K562 (cell line): ENCODE measurements at places on chromosomes 1 and 21.

GRCh38 chr1:114164840-114165543 lies 11.3 kb upstream of the SYT6 start:
- no peak for DNase-seq

DNA sequence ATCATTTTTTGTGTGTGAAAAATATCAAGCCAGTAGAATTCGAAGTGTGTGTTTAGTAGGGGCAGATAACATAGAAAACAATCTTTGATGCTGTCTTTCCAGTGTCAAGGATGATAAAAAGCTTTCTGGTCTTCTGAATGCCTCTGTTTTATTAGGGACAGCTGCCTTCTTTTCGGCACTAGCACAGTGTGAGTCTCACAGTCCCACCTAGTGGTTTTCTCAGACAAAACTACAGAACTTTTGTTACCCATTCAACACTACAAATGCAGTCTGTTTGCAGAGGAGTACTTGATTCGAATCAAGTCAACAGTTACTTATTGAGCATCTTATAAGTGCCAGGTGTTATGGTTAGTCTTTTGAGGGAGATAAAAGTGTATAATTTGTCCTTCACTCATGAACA lies 30.6 kb upstream of the MCOLN3 start:
- no peak for DNase-seq

DNA sequence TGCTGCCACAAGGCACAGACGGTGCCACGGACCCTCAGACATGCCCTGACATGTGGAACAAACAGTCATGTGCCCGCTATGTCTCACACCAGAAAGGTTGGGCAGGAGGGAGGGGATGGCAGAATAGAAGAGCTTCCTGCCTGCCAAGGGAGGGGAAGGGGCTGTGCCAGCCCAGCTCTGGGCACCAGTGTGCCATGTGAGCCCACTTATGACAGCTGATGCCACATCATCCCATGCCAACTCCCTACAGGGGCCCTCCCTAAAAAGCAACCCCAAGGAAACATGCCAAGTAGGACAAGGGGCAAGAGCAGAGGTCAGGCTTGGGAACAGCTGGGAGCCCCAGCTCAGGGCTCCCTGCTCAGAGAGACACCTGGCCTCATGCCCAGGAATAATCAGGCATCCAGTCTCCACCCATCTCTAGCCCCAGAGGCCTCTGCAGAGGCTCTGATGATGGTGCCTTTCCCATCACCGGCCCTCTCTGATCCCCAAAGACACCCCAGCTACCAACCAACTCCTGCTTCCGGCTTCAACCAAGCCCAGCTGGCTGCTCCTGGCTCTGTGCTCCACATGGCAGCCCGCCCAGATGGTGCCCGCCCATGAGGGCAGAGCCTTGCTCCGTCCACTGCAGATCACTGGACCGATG lies 10.3 kb downstream of the ADGRB2 start:
- DNase-seq = no peak

DNA sequence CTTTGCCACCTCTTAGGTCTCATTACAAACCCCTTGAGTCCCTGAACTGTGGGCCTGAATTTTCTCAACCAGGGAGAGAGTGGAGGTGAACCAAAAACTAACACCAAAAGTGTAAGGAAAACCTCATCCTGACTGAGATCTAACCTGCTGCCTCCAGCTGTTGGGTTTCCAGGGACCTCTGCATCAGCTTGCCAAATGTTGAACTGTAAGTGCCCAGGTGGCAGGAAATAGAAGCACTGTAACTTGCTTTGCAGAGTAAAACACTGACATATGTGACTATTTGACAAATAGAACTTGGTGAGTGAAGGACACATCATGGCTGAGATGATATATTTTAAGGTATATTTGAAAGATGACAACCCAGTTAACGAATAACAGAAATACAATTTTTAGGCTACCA lies 48.4 kb upstream of the NR5A2 start:
- DNase-seq = no peak

GRCh38 chr1:157091668-157092273 lies 7.8 kb downstream of the ETV3L start:
- DNase-seq = no peak

GRCh38 chr1:42172381-42173133 lies 8.0 kb upstream of the GUCA2A start:
- no peak for DNase-seq

- no peak for DNase-seq
Observed at GRCh38 chr1:48103495-48103894, 106.3 kb upstream of the TRABD2B start.

GRCh38 chr1:22712502-22713271 lies 2.0 kb downstream of the EPHB2 start:
- DNase-seq = no peak

DNA sequence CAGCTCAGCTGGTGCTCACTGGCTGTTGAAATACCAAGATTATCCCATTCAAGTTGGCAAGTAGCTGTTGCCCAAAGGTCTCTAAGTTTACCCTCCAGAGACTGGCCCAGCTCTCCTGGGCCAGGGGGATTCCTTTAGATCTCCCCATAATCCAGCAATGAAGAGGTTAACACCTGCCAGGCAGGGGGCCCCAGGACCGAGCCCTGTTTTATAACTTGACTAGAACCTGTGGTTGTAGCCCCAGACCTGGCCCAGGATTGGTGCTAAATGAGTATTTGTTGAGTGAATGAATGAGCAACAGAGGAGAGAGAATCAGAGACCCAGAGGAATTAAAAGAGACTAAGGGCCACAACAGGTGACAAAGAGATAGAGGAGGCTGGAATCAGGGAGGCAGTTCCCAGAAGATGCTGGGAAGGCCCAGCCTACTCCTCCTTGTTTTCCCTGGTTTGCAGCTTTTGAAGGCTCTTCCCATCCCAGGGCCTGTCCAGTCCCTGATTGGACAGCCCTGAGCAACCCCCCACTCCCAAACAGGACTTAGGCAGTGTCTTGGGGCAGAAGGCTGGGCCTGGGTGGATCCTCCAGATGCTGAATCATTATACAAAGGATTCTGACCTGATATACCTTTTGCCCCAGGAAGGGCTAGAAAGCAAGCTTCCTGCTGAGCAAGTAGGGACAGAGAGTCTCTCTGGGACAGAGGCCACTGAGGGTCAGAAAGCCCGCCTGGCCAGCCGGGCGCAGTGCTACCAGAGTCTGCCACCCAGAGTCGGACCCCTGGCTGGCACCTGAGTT lies 2.4 kb upstream of the RHBG start:
- DNase-seq = no peak

- DNase-seq = no peak
Observed at GRCh38 chr1:168243198-168243597, 17.4 kb downstream of the SFT2D2 start.

GRCh38 chr1:199463521-199464127 lies 563.9 kb upstream of the NR5A2 start:
- DNase-seq = no peak

DNA sequence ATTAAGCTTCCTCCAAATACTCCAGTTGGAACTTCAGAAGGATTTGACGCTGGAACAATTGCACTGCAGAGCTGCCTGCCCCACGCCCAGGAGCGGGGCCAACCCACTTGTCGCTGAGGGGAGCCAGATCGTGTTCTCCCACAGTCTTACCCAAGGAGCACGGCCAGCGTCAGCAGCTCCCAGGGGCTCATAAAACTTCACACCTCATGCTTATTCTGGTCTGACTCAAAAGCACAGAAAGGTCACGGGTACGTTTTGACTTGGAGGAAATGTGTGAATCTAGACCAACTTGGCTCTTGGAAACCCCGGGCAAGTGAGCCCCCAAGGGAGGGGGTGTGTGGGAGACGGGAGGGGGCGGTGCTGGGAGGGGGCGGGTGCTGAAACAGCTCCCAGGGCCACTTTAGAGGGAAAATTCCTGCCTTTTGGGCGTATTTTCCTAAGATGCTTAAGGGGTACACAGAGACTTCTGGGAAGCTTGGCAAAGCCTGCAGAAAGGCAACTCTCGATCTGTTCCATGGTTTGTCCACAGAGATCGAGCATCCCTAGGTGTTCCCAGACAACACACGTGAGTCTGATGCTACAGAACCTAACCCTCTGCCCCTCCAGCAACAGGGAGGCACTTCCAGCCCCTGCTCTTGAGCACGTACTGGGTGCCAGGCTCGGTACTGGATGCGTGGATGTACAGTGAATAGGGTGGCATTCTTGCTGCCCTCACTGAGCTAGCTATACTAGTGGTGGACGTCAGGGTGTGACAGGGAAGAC lies 98.9 kb downstream of the DHRS3 start:
- no peak for DNase-seq
